ENCODE measurements at places on chromosomes 3 and 15.

DNA sequence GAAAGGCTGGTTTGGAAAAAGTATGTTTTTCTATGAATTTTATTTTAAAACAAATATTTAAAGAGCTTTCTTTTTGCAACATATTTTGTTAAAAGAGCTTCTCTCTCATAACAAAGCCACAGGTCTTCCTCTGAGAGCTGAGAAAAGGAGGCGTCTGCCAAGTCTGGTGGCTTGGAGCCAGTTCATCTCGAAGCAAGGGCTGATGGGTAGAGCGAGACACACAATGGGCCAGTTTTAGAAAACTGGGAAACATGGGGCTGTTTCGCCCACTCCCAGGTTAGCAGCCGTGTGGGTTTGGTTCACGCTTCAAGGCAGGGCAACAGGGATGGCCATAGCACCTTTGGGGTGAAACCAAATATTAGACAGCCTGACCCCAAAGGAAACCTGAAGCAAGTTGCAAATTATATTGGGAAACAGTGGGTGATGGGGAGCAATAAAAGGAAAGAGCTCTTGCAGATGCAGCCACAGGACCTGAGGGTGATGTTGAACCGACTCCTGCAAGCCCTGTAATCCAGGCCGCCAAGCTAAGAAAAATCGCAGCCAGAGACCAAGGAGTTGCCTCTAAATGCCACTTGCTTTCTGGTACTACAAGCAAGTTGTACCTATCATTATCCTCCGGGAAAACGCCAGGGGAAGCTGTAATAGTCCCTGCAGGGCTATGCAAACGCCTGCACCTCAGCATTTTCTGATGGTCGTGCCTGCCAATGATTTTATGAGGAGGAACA lies 88.4 kb upstream of the GALNT15 start:
- no peak for DNase-seq

GRCh38 chr15:90994059-90994416 lies 297 bp downstream of the PRC1 start:
- DNase-seq = no peak

DNA sequence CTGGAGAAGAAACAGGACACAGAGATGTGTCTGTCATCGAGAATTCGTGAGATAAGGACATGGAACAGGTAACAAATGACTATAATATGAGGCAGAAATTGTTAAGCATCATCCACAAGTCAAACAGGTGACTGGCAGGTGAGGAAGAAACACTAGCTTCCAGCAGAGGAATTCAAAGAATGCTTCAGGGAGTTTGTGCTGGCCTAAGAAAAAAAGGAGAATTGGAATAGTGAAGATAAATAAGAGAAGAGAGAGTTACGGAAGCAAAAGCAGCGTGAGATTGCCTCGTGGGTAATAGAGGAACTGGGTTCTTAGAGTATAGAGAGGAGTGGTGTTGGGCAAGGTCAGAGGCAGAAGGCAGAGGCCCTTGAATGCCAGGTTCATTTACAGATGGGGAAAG lies 22.9 kb upstream of the FGF12 start:
- no peak for DNase-seq

DNA sequence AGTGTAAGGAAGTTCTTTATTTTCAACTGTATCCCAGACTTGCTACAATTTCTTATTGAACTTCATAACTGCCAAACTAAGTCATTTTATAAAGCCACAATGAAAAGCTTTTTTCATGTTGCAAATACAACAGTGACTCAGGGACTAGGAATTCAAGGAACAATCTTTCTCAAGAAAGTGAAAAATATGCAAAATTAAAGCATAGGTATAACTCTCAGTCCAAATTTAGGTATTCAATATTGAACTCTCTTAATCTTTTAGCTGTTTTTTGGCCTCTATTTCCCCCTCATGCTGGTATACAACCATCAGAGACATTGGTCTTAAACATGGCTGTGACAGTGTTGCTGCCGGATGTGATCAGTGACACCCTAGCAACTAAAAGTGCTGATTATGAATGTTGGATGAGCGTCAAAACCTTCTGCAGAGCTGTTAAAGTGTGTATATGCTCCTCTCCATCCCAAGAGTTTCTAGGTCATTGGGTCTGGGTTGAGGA lies 476.9 kb downstream of the ZNF385D start:
- DNase-seq = no peak
